ENCODE measurements at places on chromosomes 13 and 19.

DNA sequence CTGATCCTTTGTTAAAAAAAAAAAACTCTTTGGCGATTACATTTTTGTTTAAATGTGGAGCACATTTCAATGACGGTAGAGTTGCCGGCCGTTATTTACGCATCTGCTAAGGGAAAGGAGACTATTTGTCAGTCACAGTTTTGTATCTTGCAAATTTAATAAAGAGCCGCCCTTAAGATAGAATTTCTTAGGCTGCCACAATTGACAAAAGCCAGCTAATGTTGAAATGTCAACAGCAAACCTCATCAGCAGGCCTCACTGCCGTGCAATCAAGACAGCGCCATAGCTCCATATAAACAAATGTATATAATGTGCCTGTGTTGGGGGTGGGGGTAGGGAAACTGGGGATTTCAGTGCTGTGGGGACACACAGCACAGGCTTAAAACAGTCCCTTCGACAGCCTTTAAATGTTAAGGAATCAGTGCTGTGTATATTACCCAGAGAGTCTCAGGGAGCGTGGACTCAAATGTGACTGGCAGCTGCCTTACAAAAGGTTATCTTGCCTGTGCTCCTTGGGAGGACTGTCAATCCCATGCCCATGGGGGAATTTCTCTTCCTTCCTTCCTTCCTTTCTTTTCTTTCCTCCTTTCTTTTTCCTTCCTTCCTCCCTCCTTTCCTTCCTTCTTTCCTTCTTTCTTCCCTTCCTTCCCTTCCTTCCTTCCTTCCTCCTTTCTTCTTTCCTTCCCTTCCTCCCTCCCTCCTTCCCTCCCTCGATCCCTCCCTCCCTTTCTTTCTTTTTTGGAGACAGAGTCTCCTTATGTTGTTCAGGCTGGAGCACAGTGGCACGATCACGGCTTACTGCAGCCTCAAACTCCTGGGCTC is 108.0 kb downstream of the URI1 start:
- DNase-seq, result no peak

DNA sequence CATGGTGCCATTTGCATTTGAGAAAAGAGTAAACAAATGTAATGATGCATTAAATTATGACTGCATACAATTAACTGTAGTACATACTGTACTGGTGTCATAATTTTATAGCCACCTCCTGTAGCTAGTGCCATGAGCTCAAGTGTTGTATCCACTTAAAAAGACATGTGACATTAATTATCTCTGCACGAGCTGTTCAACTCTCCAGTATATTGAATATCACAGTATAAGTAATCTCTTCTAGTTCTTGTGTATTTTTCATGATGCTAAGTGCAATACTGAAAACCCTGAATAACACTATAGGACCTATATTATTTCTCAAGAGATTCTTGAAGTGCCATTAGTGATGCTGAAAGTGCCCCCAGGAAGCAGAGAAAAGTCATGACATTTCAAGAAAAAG is 387.3 kb downstream of the PCDH17 start:
- DNase-seq, result peak; percentile 98

GRCh38 chr13:111527614-111528229 is 207.3 kb downstream of the TEX29 start:
- DNase-seq, result no peak

DNA sequence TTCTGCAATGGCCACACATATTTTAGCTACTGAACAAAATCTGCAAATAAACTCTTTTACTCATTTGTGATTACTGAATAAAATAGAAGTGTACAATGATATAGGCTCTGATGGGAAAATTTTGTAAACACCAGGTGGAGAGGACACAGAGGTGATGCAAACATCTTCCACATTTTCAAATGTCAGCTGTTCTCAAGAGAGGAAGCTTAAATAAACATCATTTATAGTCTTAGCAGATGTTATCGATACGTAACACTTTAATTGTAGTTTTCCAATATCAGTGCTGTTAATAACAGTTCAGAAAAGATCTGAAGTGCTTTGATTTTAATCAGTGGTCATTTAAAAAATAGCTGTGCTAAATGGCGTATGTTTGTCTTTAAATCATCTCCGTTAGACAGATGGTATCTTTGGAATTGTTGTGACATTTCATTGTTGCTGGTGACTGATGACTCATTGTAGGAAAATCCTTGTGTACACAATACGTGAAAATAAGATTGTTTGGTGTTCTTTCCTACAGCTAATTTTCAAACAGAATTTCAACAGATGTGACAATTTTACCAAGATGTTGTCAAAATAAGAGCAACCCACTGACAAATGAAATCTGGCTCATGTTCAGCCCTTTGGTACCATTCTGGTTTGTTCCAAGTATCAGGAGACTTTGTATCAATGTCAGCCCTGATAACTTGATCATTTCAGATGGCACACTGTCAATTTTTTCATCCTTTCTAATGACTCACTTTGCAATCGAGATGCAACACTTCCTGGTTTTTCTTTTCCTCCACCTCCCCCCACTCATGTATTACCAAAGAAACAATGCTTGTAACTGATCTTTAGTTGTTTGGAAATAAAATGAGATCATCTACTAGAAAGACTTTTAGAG is 516.0 kb downstream of the DCT start:
- peak; percentile 87 for DNase-seq

- no peak for DNase-seq
These were observed 180.2 kb downstream of the RGCC start for GRCh38 chr13:41637586-41637985.

GRCh38 chr13:94656176-94656575 is 54.5 kb downstream of the GPR180 start:
- no peak for DNase-seq

GRCh38 chr13:105220063-105220462 is 1315.4 kb downstream of the EFNB2 start:
- no peak for DNase-seq

- DNase-seq, result no peak
These were observed 2823.7 kb upstream of the PCDH20 start for GRCh38 chr13:64239372-64239771.

DNA sequence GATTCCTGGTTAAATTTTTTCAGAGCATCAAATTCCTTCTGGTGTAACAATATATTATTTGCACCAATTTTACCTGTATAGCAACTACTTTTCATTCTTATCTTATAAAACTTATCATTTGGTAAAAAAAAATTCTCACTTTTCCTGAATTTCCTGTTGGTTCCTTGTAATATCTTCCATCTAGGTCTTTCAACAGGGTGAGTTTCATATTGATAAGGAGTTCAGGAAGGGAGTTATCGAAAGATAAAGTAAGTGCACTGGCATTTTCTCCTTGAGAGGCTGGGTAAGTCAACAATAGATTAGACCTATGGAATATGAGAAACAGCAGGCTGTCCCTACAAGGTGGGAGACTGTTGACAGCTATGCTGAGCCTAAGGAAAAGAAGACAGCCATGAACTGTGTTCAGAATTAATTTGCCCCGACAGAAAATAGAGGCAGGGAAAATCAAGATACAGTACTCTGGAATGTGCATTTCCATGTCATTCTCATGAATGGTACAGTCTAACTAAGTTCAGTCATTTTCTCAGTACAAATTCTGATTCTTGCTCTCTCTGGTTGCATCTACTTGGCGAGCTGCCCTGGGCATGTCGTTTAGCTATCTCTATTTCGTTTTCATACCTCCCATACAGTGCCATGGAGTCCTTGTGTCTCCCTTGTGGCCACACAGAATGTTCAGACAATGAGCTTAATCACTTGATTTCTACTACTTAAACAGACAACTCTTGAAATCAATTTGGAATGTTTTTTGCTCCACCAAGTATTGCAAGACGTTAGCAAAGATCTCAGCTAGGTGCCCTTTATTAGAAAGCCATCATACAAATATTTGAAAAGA is 9.9 kb downstream of the IGFL1 start:
- DNase-seq, result no peak

DNA sequence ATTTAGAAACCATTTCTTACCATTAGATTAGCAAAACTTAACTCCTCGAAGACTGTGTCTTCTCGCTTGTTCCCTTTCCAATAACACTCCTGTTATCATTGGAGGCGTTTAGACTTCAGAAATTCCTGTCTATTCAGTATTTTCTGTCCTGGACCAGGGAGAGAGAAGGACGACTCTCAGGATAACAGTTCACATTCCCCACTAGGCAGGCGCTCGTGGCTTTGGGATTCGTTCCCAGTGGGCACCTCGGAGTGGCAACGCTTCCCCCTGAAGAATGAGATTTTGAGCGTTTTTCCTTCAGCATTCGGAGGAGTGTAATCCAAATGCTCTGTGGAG is 429 bp upstream of the ZNF225 start:
- DNase-seq, result no peak

DNA sequence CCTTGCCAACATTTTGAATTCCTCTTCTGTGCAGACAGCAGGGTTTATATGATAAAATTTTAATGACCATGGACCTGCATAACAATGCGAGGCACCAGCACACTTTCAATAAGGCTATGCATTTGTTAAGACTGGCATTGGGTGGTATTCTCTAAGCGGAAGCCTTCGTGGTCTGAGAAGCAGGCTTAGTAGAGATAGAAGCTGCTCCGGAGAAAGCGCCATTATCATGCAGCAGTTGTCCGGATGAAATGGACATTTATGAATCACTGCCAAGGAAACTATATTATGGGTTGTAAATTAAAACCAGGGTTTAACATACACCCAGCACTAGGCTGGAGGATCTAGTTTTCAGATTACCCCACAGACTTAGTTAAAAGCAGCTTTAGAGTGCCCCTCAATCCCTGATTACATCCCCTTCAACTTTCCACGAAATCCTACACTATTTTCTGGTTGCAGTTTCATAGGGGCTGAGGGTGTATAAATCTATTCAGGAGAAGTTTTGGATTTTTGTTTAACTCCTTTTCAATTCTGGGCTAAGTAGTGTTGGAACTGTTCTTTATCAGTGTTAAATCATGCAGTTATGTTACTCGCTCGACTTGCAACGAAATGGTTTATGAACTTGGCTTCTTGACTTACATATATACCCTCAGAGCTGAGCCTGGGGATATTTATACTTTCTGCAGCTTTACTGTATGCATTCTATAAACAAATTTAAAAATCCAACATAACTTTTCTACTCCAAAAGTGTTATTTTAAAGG is 193.3 kb downstream of the PCDH9 start:
- no peak for DNase-seq

- peak; percentile 64 for DNase-seq
These were observed 69.8 kb downstream of the KCNRG start for GRCh38 chr13:50085063-50085462.

GRCh38 chr13:70191034-70191433 is 82.8 kb upstream of the KLHL1 start:
- no peak for DNase-seq

DNA sequence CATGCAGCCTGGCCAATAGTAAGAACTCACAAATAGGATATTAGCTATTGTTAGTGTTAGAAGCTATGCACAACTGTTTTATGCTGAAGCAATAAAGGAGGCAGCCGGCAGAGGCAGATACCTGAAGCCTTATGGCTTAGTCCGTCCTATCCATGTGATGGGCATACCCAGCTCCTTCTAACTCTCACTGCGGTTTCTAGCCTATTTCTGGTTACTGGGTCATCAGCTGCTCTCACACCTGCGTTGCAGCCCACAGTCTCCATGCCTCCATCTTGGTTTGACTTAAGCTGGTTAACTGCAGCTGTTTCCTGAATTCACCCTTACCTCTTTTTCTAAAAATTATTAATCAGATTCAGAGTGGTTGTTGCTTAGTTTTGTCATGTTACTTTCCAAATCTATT is 40.5 kb upstream of the CNMD start:
- DNase-seq, result no peak

DNA sequence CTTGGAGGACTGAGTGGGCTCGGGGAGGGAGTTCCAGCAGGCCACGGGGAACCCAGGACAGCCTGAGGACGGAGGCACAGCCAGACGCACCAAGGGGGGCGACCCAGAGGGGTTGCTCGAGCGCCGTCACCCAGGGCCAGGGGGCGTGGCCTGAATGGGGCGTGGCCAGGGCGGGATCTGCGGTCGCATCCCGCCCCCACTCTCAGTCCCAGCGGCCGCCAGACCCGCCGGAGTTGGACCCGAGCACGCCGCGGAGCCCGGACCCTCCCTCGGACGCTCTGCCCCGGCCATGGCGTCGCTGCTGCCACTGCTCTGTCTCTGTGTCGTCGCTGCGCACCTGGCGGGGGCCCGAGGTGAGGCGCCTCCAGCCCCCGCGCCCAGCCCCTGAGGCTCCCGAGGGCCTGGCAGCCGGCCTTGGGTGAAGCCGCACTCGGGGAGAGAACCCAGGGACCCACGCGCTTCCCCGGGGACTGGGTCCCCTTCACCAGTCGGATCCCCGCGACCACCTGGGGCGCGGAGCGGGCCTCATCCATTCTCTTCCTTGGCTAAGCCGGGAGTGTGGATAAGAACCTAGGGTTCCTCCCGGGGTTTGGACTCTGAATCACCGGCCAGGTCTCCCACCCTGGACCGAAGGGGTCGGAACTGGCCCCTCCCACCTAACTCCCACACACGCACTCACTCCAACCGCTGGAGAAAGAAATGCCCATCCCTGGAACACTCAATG is at the start of gene CILP2:
CILP2 (plus strand) TSS at position 205 of the 724 bp plus-strand sequence; CDS start at position 290, 85 bp downstream.
- peak; percentile 60 for DNase-seq

- peak; percentile 23 for DNase-seq
These were observed 492 bp downstream of the TMEM147 start for GRCh38 chr19:35545855-35546381.

GRCh38 chr13:113447596-113447995 is 5.7 kb downstream of the ADPRHL1 start:
- DNase-seq, result no peak

DNA sequence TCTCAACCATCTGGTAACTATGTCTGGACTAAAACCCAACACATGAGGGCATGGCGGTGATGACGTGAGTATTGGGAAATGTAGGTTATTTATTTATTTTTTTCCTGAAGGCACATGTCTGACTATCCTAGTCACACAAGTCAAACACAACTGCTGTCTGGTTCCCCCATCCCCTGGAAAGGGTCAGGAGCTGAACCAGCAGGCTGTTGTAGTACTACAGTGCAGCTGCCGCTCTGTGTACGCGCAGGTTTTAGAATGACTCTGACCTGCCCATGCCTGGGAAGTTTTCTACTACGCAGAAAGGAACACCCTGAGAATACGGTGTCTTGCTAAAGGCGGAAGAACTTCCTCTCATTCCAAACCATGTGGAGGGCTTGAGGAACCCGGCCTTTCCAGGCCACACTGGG is 1.2 kb downstream of the SLC7A1 start:
- DNase-seq, result peak; percentile 16

DNA sequence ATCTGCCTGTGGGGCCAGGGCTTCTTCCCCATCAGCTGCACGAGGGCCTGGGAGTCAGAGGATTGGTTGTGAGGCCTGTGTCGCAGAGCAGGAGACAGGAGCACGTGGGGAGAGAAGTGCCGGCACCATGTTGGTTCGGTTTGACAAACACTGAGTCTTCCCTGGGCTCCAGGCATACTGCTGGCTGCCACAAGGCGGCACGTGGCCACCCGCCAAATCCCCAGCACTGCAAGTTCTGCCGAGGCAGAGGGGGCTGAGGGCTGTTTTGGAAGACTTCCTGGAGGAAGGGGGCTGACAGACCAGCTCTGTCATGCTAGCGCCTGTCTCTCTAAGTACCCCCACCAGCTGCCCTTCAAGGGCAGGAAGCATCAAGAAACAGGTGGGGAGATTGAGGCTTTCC is 9.5 kb downstream of the SHANK1 start:
- DNase-seq, result no peak

Data from NCI-H1417 (cell line).